ENCODE measurements at places on chromosomes 3 and 15.
A peak's percentile ranks its signal among the peaks of the same experiment; 100 is the strongest.

- no peak for DNase-seq
Observed at GRCh38 chr3:4351164-4351855, 48.1 kb downstream of the SETMAR start.

DNA sequence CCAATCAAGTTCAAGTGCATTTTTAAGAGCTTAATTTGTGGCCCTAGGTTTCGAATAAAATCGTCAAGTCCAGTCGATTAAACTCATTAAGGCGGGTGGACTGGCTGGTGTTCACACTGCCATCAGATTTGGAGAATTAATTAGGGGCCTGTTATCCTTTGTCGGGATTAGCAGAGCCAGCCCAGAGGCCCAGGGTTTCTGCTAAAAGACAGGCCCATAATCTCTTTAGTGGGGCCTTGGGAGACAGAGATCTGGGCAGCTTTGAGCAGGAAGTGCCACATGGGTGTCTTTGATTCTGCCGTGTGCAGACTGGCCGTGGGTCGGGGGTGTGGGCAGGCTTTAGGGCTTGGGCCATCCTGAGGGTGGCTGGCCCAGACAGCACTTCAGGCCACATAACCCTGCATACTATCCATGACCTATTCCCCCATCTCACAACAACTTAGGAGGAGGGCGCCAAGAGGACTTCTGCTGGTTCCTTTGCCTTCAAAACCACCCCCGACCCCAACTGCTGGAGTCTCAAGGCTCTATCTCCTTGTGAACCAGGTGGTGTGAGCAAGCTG is 94.7 kb downstream of the PLXNA1 start:
- no peak for DNase-seq

DNA sequence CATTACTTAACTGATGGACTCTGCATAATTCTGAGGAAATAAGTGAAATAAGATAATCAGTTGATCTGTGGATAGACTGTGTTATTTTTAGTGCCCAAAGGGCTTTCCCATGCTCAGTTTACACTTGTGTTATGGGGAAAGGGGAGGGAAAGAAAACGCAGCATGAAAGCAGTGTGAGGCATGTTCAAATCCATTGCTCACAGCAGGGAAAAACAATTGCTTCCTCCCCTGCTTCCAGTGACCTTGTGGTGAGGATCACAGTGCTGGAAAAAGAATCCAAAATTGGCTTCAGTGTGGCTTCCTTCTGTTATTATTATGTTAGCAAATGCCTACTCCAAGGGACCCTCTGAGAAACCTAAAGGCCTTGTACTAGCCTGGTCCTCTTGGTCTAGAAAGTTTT is 285.1 kb upstream of the CDIN1 start:
- peak; percentile 8 for DNase-seq

DNA sequence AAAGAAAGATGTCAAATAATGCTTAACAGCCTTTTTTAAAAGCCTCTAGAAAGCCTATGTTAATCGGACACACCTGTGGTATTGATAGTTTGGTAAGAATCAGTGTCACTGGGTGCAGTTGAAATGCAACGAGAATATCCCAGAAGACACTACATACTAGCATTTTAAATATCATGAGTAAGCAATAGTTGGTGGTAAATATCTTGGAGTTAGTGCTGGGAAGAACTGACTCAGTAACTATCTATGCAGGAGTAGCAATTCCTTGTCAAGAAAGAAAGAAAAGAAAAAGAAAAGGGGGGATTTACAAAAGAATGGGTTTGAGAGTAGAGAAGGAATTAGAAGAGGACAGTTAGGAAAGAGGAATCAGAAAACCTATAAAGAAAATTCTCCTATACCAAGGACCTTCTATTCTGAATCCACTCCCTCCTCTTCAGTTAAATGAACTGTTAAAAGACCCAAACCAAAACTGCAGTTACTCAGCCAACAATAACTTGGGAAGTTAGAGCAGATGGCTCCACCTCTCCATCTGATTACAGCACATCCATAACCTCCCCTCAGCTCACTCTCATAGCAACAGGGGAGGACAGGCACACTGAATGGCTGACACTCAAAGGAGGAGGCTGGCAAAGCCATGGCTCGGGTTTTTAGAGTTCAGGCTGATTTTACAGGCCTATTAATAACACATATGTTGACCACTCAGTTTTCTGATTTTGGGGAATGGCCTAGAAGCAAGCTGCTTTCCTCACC is 207.6 kb upstream of the MDFIC2 start:
- no peak for DNase-seq

- DNase-seq, result no peak
Observed at GRCh38 chr3:71551311-71551919, 32.1 kb downstream of the FOXP1 start.

- no peak for DNase-seq
Observed at GRCh38 chr3:183279371-183279770, 26.3 kb downstream of the B3GNT5 start.

GRCh38 chr15:83578691-83579090 is 75.2 kb upstream of the ADAMTSL3 start:
- no peak for DNase-seq

- no peak for DNase-seq
Observed at GRCh38 chr3:8658306-8659212, 14.0 kb upstream of the SSUH2 start.

- DNase-seq, result no peak
Observed at GRCh38 chr3:196175722-196176121, 35.5 kb downstream of the ZDHHC19 start.

DNA sequence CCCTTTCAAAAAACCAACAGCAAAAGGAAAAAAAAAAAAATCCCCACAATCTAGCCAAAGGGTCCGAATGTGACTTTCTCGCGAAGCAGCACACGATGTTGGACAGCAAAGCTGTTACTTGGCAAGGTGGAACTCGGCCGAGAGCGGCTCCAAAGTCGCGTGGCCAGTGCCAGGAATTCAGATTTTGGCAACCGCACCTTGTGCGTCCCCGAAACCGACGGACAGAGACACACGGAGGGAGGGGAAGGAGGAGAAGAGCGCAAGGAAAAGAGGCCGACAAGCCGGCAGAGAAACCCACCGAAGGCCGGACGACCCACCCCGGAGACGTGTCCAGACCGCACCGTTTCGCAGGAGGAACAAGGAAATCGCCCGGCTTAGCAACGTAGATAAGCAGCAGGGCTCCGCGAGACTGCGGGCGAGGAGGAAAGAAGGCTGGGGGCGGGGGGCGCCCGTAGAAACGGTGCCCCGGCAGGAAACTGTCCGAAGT is 517.3 kb downstream of the MECOM start:
- DNase-seq, result peak; percentile 49

- DNase-seq, result no peak
Observed at GRCh38 chr3:79162653-79163052, 605.1 kb downstream of the ROBO1 start.
